ENCODE measurements at places on chromosomes 5 and 9.

- DNase-seq: no peak
Measured at GRCh38 chr9:34170237-34170991, 8.4 kb upstream of the UBAP1 start.

DNA sequence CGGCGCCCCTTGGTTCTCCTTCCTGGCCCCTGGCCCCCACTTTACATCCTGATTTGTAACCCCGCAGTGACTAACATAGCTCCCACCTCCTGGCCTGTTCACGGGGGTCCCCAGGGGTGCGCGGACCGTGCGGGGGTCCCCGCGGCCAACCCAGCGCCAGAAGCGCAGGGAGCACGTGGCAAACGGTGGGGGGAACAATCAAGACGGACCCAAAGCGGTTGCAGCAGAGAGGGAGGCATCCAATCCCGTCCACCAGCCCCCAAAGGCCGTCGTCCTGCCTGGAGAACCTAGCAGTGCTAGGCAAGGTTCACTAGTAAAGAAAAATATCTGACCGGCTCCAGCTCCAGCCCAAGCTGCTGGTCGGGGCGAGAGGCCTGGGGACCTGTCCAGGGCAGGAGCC, 201.5 kb downstream of the AUH start:
- DNase-seq: no peak

- no peak for DNase-seq
Measured at GRCh38 chr5:145407300-145408047, 427.7 kb downstream of the PRELID2 start.

- DNase-seq: no peak
Measured at GRCh38 chr5:74130155-74130897, 504.3 kb downstream of the ARHGEF28 start.

GRCh38 chr5:164748861-164749260, 1243.4 kb downstream of the MAT2B start:
- DNase-seq: no peak

DNA sequence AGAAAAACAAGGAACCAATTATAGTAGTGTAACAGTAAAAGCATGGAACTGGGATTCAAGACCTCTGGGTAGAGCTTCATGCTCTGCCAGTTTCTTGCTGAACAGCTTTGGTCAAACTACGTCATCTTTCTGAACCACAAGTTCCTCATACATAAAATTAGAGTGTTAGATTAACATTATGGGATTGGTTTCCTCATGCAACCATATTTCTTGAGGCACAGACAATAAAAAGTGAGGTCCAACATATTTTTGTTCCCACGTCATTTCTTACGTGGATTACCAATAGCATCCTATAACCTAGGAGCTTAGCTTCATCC, 354.8 kb downstream of the TMEM232 start:
- DNase-seq: no peak

DNA sequence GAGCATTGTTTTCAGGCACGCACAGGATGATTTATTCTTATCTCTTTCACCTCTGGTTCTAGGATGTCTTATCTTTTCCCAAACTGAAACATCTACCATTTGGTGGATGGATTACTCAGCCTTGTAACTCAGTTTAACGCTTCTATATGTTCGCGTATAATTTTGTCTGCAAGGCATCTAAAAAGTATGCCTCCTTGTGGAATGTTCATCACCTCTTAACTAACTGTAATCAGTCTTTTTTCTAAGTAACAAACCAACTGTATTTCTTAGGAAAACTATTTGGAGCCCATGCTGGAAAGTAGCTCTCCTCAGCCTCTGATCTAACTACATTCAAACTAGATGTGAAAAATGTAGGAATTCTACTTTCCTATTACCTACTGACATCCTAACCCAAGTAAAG, 11.5 kb upstream of the F2RL2 start:
- DNase-seq: no peak

Measured in putamen (tissue), 1 donor.